Caki2 (cell line): ENCODE measurements at places on chromosomes 4 and X.
A peak's percentile ranks its signal among the peaks of the same experiment; 100 is the strongest.

GRCh38 chrX:154540897-154541535 is 5.6 kb downstream of the G6PD start:
- peak; percentile 61 for DNase-seq

DNA sequence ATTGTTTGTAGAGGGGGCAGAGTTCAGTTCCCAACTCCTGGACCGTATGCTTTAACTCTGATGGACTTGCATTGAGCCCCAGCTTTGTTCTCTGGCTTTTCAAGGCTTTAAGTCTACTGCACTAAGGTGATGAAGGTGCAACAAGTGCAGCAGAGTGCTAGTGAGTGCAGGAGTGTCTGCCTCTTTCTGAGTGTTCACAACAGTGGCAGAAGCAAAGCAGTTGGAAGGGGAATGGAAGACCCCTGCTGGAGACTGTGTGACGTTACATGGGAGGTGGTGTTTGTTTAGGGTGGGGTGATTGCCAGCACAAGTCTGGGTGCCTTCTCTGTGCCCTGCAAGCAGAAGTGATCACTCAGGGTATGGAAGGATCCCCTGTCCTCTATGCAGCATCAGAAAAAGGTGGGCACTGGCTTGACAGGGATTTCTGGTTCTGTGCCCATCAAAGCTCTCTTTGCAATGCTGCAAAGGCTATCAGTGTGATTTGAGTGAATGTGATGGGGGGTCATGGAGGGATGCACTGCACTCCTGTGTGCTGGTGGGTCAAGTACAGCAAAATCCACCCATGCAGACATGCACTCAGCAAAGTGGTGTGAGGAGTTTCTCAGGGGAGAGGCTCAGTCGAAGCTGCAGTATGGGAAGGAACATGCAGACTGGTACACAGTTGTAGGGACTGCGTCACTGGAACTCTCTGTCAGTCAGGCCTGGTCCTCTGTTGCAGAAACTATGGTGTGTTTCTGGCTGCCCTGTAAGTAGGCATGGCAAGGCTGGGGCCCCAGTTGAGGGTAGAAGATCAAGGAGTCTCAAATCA is 70.9 kb upstream of the UGT2B7 start:
- DNase-seq = no peak

DNA sequence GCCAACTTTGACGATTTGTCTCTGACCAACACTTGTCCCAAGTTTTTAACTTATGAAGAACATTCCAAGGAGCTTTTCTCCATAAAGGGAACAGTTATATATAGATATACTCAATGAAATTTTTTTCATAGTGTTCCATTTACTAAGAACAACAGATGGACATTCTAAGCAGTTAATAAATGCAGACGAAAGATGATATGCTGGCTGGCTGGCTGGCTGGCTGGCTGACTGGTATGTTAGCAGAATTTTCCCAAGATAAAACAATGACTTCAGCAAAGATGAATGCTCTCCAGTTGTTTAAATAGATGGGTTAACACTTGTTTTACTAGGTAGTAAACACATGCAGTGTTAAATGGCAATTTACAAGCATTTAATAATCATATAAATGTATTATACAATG is 62.2 kb downstream of the SPANXN3 start:
- peak; percentile 30 for DNase-seq

DNA sequence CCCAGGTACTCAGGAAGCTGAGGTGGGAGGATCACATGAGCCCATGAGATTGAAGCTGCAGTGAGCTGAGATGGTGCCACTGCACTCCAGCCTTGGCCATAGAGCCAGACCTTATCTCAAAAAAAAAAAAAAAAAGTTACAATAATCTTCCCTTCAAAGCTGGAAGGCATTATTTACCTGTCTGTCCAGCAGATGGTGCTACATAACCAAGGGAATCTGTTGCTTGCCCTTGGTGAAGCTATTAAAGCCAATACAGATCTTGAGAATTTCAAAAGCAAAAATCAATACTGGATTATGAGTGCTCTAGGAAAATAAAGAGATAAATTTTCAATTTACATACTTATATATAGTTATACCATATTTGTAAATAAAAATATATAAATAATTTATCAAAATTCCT is 25.9 kb downstream of the PKD2 start:
- DNase-seq = peak; percentile 61

GRCh38 chrX:1477801-1478458 is 25.2 kb upstream of the ASMTL start:
- no peak for DNase-seq

GRCh38 chr4:107977482-107977881 is 12.2 kb upstream of the HADH start:
- no peak for DNase-seq

DNA sequence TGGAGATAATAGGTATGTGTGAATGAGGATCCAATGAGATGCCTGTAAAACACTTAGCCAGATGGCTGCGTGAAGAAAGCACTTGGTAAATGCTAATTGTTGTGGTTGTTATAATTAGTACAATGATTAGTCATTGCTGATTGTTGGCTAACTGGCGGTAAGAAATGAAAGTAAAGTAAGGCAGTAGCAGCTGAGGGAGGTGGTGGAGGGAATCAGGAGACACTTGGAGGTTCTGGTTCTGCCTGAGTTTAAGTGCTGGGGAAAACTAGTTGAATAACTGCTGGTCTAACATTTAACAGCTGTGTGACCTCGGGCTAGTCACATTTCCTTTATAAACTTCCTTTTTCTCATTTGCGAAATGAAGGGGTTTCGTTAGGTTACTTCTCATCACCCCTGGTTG is 30.9 kb downstream of the CD38 start:
- no peak for DNase-seq

DNA sequence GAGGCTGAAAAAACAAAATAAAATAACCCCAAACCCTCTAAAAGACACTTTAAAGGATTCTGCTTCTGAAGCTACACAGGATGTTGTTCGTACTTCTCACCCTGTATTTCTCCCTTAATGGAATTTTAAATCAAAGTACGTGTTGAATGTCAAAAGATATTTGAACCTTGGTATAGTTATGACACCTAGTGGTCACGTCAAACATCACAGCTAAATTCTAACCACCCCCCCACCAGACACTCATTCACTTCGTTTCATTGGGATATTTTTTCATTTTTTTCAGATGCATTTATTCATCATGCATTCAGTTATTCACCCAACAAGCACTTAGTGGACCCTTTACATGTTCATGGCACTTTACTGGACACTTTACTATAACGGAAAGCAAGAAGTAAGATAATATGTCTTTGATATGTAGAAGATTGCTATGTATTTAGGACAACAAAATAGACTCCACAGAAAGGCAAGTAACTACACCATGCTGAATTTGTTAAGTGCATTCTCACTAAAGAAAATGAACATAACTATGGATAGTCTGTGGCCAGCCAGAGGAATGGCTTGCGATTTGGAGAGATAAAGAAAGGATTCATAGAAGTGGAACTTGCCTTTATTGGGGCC is 62.5 kb upstream of the GPR174 start:
- DNase-seq = peak; percentile 31

DNA sequence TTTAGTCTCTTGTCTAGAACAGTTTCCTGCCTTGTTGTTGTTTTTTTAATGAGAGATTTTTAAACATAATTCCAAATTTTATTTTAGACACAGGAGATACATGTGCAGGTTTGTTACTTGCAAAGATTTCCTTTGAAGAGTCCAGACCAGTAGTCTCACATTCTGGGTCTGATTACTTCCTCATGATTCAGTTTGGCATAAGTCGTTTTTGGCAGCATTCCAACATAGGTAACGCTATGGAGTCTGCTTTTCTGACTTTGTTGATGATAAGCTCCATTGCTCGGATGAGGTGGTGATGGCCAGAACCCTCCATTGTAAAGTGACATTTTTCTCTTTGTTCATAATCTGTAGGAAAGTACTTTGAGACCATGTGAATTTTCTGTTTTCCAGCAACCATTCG is 74.7 kb downstream of the CLCN4 start:
- peak; percentile 41 for DNase-seq

DNA sequence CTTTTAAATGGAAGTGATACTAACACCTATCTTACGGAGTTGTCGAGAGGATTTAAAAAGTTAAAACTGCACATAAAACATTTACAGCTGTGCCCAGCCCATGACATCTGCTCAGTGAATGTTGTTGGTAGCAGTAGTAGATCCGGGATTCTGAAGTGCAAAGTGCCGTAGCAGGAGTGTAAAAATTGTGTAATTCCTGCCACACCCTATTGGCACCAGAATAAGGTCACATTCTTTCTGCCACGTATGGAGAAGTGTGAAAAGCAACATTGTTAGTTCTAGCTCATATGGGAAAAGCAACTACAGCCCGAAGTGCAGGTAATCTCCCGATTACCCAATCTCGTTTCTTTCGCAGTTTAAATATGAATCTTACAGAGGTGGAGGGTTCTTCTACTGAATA is 31.2 kb downstream of the PRIMPOL start:
- DNase-seq = no peak

DNA sequence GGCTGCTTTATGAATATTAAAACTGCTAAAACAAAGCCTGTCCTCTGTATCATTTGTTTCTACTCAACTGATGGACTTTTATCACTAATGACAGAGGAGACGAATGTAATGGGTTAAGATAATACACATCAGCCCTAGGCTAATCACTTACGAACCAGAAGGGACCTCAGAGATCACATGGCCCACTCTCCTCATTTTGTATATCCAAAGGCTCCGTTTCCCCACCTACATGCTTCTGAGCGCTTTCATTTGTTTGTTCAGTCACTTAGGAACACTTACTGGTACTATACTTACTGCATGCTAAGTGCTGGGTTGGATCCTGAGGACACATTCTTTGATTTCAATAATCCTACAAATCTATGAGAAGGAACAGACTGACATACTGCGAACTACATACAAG is 169.3 kb downstream of the CEP135 start:
- DNase-seq = no peak

GRCh38 chr4:102036016-102036415 is 245.5 kb downstream of the BANK1 start:
- no peak for DNase-seq

DNA sequence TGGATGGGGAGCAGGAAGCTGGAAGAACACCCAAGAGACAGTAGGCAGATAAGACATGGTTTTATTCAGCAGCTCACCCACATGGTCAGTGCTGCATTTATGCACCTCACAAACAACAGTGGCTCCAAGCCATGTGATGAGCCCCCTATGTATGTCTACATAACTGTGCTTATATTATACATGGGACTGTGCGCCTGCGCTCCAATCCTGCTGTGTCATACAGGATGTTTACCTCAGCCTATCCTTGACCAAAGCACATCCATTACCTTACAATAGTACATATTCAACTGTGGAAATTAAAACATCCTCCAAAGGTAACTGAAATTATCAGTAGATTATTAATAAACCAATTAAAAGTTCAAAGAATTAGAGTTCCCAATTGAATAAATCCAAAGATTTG is 44.1 kb upstream of the SGMS2 start:
- DNase-seq = no peak

DNA sequence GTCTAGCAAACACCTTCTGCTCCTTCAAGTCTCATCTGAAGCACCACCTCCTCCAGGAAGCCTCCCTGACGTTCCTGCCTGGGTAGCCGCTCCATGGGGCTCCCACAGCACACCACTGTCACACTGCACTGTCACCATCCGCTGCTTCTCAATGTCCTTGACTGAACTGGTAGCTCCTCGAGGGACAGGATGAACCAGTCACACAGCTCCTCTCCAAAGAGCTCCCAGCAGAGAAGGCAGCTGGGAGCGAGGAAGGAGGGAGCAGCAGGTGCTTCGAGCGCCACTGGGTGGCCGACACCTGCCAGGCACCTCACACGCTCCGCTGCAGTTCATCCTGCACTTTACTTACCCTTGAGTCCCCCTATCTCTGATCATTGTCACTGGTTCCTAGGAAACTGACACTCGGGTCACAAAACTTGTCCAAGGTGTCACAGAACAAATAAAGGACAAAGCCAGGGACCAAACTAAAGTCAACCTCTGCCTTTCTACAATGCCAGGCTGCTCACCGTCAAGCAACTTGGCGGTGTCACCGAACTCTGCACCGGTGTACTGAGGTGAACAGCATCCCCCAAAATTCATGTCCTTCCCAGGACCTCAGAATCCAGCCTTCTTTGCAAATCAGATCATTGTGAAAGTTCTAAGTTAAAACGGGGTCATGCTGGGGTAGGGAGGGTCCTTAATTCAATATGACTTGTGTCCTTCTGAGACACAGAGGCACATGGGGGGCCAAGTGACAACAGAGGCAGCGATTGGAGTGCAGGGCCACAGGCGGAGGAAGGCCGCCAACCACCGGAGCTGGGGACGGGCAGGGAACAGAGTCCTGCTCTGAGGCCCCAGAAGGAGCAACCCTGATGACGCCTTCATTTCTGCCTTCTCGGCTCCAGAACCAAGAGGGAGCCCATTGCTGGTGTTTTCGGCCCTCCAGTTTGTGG is 5.5 kb upstream of the S100P start:
- no peak for DNase-seq

GRCh38 chrX:153598541-153599191 is at the start of gene CCNQ:
CCNQ (minus strand) TSS chrX:153599139; CDS start chrX:153599073, 66 bp downstream.
- peak; percentile 44 for DNase-seq

DNA sequence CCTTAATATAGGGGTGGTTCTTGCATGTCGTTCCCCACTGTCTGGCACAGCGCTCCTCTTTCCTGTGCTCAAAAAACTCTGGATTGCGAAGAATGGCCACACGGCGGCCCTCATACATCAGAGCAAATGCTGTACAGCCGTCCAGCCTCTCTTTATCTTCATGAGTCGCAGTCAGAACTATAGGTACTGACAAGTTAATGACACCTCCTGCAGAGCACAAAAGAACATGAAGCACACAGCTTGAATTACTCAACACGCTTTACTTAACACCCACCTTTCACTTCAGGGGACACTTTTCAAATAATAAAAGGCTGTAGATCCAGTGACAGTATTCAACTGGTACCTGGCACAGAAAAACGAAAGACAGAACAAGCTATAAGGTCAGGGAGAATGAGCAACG is 65.3 kb downstream of the PAPSS1 start:
- no peak for DNase-seq

DNA sequence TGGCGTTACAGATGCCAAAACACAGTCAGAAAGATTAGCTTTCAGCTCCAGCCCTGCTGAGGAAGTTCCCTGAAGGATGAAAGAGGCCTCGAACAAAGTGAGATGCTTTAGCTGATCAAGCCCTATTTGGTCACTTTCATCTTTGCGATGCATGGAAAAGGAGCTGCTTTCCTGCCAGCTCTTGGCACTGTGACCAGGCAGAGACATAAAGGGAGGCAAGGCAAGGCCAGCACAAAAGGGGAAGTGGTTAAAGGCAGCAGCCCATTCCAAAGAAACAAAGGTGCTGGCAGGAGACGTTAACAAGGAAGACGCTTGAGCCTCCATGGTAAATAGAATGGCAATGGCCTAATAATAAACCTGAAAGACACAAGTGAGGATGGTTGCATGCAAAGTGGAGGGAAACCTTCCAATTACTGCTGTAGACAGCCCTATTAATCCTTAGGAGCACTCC is 617.1 kb upstream of the INTU start:
- DNase-seq = no peak

GRCh38 chr4:4361883-4362282 is 25.0 kb upstream of the NSG1 start:
- no peak for DNase-seq

DNA sequence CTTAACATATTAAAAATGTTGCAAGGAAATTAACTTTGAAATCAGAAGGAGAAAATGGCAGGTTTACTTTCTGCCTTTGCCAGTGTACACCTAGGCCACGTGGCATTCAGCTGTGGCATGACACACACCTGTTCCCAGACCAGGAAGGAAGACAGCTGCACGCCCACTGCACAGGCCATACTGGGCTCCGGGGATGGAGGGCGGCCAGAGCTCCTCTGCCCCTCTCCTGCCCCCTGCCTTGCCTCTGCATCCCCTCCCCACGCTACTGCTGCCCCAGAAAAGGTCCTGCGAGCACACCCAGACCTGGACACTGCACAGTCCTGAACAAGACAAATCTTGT is 68.4 kb downstream of the GATB start:
- DNase-seq = no peak
